ENCODE measurements at places on chromosomes 3 and 15. TPM values are rescaled to one million over a fixed set of nuclear protein-coding genes. Genes with fewer than 3 reads are reported as not detected.

Gene LTK
- total RNA-seq = not detected

Gene ZNF860
- total RNA-seq = 3.7 TPM

Gene CHRD
- total RNA-seq = not detected

GRCh38 chr3:165852711-165853110 lies 15.5 kb upstream of the BCHE start:
- no peak for DNase-seq

DNA sequence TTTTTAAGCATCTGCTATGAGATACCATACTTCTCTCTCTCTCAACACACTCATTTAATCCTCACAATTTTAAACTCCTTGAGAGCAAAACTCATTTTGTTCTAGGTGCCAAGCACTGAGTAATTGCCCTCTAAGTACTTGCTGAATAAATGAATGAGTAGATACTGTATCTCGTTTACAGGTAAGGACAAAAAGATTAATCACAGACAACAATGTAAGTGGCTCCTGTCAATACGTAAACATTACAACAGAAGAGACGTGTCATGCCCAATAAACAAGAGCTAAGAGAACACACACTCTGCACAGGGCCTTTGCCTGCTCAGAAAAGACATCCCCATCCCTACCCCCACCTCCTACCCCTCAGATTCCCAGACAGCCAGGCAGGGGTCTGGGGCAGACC lies 59.8 kb downstream of the CHSY1 start:
- DNase-seq = peak; percentile 66

Gene RSRC1
- total RNA-seq = 39.2 TPM

GRCh38 chr15:51931638-51932037 lies 39.9 kb downstream of the LEO1 start:
- peak; percentile 87 for DNase-seq

DNA sequence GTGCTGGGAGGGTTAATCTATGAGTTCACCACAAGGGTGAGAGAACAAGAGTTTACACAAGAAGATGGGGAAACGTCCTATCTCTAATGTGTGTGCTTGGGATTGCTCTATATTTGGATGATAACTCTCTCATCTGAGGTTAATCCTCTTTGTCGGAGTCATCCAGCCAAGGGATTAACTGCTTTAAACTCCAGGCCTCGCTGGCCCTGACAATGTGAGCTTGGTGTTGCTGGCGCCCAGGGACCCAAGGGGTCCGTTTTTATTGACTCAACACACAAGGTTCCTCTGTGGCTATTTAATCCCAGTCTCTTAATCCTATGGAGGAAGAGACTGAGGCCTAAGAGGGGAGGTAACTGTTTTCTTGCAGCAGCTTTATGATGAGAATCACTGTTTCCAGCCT lies 14.2 kb downstream of the SV2B start:
- DNase-seq = no peak

GRCh38 chr3:195180490-195181112 lies 90.4 kb downstream of the XXYLT1 start:
- no peak for DNase-seq

DNA sequence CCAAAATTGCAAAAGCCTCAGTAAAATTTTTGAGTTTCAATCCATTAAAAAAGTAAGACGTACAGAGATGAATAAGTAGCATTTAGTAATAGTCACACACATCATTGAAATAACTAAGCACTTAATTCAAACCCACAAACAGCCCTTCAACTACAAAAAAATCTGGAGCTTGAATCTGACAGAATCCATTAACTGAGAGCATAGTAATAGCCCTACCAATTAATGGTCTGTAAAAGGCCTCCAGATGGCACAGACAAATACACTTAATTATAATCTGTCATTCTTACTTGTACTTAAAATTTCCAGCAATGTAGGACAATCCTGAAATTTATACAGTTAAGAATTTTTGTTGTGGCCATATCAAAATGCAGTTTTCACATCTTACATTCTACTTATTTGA lies 246.9 kb downstream of the VGLL3 start:
- no peak for DNase-seq

Gene SIDT1
- total RNA-seq = 1.3 TPM

- DNase-seq = no peak
These were observed 34.5 kb downstream of the CCDC54 start for GRCh38 chr3:107411779-107412178.

- DNase-seq = peak; percentile 40
These were observed at the start of gene CMTM7 for GRCh38 chr3:32391643-32392535. Gene CMTM7, plus strand, starts transcription at chr3:32391853. Its CDS starts 54 bp downstream, at chr3:32391907.

Gene NEIL1
- total RNA-seq = 6.1 TPM

Gene C3orf85
- total RNA-seq = not detected

GRCh38 chr3:112395181-112395895 lies 62.4 kb downstream of the CD200 start:
- no peak for DNase-seq

GRCh38 chr15:40336744-40337122 lies 4.0 kb downstream of the CCDC9B start:
- no peak for DNase-seq

DNA sequence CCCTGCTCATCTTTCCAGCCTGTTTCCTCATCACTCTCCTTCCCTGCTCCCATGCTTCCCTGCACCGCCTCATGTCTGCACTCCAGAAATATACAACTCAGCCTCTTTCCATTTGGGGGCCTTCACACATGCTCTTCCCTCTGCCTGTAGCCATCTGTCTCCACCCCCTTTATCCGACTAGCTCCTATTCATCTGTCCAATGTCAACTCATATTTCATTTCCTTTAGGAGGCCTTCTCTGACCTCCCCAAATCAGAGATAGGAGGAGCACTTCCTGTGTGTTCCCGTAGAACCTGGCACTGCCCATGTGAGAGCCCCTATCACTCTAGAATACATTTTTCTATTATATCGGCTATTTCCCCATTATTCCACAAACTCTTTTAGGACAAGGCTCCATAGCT lies 10.6 kb downstream of the ATP8B4 start:
- no peak for DNase-seq

Gene ECE2
- total RNA-seq = not detected

- DNase-seq = no peak
These were observed 265.6 kb upstream of the ATP11B start for GRCh38 chr3:182527745-182528144.

GRCh38 chr15:41283653-41284426 lies 48.6 kb downstream of the OIP5 start:
- DNase-seq = peak; percentile 98

- no peak for DNase-seq
These were observed 13.5 kb downstream of the CCPG1 start for GRCh38 chr15:55394694-55395093.

DNA sequence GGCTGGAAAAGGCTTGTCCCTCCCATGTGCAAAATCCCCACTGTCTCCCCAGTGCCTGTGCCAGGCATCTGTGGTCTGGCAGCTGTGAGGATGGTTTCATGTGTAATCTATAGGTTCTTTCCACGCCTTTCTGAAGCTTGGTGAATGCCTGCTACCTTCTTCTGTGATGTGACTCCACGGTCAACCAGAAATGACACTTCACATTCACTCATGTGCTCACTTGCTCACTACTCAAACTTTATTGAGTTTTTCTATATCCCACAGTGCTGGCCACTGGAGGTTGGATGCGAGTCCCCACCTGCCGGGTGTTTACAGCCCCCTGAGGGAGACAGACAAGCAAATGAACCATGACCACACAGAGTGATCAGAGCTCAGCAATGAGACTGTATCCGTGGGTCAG lies 27.9 kb upstream of the TLE3 start:
- no peak for DNase-seq

GRCh38 chr3:60154011-60154410 lies 1097.2 kb downstream of the FHIT start:
- DNase-seq = no peak

DNA sequence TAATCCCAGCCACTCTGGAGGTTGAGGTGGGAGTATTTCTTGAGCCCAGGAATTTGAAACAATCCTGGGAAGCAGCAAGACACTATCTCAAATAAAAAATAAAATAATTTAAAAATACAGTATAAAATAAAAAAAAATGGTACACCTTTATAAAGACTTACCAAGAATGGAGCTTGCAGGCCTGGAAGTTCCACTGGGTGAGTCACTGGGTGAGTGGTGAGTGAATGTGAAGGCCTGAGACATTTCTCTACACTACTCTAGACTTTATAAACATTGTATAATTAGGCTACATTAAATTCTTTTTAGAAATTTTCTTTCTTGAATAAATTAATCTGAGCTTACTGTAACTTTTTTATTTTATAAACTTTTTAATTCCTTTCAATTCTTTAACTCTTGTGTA lies 609.1 kb upstream of the BCHE start:
- DNase-seq = peak; percentile 85

- no peak for DNase-seq
These were observed 1.7 kb upstream of the C3orf33 start for GRCh38 chr3:155807823-155808222.

Gene MCF2L2
- total RNA-seq = 0.26 TPM

GRCh38 chr3:136334209-136334608 lies 84.1 kb downstream of the PCCB start:
- no peak for DNase-seq

DNA sequence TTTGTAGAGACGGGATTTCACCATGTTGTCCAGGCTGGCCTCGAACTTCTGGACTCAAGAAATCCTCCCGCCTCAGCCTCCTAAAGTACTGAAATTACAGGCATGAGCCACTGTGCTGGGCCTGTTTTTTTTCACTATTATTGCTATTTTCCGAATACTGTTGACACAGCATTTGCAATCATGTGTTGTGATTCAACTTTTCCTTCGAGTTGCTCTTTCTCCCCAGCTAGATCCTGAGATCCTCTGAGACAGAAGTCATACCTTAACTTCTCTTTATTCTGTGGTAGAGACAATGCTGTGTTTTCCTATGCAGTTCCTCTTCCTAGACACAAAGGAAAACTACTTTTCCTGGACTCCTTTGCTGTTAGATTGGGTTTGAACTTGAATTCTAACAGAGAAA lies 46.4 kb upstream of the USP3 start:
- no peak for DNase-seq

GRCh38 chr15:58433597-58434333 lies 2.0 kb downstream of the LIPC start:
- no peak for DNase-seq

DNA sequence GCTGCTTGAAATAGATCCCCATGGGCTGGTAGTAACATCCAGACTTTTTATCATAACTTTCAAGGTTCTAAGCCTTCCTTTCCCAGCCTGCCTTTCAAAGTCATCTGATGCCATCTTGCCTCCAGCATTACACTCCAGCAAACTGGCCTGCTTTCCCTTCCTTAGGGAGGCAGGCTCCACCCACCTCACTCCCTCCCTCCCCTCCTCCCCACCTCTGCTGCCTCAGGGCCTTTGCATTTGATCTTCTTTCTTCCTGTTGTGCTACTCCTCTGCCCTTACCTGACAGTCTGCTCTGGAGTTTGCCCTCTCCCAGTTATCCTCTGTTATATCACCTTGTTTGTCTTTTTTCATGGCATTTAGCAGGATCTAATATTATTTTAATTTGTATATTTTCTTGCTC lies 319.5 kb downstream of the KCNH8 start:
- DNase-seq = no peak

Gene NEK4
- total RNA-seq = 20.5 TPM

DNA sequence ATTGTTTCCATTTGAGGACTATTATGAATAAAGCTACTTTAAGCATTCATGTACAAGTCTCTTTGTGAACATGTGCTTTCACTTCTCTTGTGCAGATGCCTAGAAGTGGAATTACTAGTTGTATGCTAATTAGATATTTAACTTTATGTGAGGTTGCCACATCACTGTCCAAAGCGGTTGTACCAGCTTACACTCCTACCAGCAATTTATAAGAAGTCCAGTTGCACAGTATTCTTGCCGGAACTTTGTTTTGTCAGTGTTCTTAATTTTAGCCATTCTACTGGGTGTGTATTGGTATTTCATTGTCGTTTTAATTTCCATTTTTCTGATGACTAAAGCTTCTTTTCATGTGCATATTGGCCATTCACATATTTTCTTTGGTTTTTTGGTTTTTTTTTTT lies 29.1 kb downstream of the SEMA3G start:
- no peak for DNase-seq

- DNase-seq = peak; percentile 4
These were observed 182.7 kb downstream of the CNTN6 start for GRCh38 chr3:1275495-1275894.

- DNase-seq = no peak
These were observed 66.2 kb downstream of the CORO2B start for GRCh38 chr15:68644996-68645395.

DNA sequence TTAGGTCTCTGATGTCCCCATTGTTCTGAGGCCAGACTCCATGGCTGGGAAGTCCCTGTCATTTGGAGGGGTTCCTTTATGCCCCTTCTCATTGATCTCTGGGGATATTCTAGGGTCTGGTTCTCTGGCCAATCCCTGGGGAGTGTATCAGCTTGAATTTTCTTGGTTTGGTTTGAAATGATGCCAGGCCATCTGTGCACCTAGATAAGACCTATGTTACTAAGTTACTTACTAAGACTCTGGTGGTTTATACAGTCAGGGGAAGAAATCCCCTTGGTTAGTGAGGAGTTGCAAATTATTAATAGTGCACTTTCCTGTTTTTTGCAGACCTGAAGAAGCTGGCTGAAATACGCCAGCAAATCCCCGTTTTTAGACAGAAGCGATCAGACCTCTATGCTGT lies 20.3 kb downstream of the NIT2 start:
- DNase-seq = no peak

DNA sequence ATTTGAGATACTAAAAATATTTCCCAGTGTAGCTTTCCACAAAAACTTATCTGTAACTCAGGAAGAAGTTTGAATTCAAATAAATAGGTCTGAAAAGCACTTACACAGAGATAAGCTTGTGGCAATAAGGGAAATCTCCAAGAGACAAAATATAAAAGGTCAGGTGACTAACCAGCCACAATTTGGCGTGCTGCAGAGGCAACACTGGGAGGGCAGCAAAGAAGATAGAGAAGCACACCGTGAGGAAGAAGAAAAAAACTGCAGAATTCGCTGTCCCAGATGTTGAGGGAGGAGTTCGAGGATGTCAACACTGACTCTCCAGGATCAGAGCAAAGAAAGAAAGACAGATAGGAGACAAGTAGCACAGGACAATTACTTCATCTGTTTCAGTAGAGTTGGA lies 204.4 kb downstream of the FMN1 start:
- no peak for DNase-seq

DNA sequence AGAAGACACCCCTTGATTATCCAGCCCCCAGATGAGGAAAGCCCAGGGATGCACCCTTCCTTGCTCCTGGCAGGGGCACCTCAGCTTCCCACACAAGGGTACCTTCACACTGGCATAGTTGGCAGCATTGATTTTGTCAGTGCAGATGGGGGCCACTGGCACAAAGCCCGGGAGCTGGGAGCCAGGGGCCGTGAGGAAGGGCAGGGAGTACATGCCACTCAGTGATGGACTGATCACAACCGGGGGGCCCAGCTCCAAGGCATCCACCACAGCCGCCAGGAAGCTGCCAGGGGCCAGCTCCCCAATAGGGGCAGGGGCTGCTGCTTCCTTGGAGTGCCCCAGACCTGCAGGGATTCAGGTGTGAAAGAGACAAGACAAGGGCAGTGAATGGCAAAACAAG lies 2.6 kb upstream of the PCBP4 start:
- DNase-seq = no peak
